ENCODE measurements at places on chromosomes 2 and 18.

GRCh38 chr2:187986390-187987105 lies 305.1 kb upstream of the GULP1 start:
- no peak for DNase-seq

DNA sequence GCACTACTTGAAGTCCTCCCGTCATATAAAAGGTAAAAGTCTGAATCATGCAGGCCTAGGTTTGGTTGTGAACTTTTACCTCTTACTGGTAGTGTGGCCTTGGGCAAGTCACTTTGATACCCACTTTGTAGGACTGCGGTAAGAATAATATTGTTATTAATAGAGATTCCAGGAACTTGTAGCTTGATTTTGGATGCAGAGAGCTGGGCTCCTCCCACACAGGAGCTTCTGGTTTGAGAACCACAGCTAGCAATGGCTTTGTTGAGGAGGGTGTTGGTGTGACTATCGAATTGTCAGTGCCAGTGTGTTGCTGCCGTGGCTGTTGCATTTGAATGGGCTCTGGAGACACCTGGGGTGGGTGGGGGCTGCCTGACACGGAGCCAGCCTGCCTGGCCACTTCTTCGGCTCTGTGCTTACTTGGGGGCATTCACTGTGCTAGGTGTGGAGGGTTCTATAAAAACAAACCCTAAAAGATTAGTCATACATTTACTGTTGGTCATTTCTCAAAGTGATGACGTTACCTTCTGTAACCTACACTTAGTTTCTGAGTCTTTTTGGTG lies 38.5 kb downstream of the ASAP2 start:
- DNase-seq = no peak

- DNase-seq = no peak
Measured at GRCh38 chr18:9685615-9685890, 22.5 kb upstream of the RAB31 start.

- DNase-seq = no peak
Measured at GRCh38 chr2:12107939-12108338, 361.5 kb downstream of the LPIN1 start.

GRCh38 chr18:36382854-36383253 lies 85.3 kb downstream of the FHOD3 start:
- no peak for DNase-seq

DNA sequence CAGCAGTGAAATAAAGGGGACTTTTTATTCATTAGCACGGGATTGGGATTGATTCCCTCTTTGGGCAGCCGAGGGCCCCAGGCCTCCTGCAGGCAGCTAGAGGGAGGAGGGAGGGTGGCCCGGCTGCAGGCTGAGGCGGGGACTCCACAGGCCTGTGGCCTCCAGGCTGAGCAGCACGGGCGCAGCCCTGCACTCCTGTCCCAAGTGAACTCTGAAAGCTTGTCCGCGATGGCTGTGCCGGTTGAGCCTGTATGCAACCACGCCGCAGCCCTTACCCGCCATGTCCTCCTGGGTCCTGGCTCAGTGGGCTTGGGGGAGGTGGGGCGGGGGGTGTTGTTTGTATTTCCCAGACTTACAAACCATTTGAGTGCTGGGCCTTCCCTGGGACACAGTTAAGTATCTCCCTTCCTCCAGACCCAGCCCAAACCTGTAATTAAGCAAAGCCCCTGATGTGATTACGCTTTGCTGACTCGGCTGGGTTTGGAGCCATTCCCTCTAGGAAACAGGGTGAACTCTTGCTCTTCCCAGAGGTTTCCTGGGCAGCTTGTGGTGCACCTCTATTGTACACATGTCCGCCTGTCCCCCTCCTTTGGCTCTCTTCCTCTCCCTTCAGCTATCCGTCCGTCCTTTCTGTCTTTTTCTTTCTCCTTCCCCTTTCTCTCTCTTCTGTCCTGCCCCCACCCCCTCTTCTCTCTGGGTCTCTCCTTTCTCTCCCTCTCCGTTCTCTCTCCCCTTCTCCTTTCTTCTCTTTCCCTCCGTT lies 5.3 kb downstream of the GLI2 start:
- DNase-seq = no peak

DNA sequence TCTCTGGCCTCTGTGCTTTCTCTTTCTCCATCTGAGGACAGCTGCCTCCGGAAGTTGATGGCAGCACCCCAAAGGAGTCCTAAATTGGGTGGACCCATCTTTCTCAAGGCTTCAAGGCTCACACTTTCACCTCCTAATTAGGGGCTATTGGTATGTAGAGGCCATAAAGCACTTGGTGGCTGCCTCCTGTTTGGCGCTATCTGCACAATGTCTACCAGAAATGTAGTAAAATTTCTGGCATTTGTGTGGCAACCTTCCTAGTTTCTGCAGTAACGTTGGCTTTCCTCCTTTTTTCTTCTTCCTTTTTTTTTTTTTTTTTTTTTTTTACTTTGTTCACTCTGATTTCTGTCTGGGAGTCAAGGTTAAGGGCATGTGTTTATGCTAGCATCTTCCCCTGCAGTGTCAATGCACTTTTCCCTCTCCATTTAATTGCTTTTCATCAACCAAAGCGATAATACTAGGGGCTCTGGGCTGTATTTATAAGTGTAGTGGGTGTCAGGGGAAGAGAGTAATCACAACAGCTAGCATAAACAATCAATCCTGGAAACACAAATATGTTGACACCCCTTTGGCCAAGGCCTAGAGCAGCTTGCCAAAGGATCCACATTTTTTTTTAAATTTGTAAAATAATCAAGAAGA lies 86.0 kb downstream of the TACR1 start:
- DNase-seq = no peak

- DNase-seq = no peak
Measured at GRCh38 chr18:26407736-26408601, 140.4 kb downstream of the KCTD1 start.

DNA sequence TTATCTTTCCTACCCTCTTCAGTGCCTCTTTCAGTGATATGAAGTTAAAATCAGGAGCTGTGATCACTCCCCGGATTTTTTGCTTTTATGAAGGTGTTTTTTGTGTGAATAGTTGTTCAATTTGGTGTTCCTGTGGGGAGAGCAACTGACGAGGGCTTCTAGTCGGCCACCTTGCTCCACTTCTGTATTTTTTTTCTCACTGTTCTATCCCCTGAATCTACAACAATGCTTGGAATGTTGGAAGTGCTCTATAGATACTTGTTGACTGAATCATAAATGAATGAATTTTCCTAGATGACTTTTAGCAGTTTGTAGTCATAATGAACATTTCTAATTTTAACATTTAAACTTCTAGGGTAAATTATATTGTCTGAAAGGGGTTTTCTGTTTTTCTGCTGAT lies 247.3 kb downstream of the ZNF385B start:
- DNase-seq = no peak

- no peak for DNase-seq
Measured at GRCh38 chr2:32228181-32228580, 36.5 kb downstream of the NLRC4 start.

GRCh38 chr2:158061763-158062162 lies 39.9 kb upstream of the UPP2 start:
- no peak for DNase-seq

DNA sequence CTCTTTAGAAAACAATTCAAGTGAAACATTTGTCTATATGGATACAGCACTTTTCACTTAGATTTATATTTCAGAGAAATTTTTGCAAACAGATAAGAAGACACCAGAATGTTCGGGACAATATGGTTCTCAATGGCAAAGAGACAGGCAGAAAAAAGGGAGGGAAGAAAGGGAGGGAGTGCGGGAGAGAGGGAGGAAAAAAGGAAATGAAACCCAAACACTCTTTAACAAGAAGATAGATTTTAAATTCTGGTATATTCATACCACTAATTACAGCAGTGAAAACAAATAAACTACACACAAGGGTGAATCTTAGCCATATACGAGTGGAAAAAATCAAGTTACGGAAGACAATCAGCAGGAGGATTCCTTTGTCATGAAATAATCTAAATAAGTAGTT lies 3.0 kb downstream of the PASK start:
- no peak for DNase-seq

DNA sequence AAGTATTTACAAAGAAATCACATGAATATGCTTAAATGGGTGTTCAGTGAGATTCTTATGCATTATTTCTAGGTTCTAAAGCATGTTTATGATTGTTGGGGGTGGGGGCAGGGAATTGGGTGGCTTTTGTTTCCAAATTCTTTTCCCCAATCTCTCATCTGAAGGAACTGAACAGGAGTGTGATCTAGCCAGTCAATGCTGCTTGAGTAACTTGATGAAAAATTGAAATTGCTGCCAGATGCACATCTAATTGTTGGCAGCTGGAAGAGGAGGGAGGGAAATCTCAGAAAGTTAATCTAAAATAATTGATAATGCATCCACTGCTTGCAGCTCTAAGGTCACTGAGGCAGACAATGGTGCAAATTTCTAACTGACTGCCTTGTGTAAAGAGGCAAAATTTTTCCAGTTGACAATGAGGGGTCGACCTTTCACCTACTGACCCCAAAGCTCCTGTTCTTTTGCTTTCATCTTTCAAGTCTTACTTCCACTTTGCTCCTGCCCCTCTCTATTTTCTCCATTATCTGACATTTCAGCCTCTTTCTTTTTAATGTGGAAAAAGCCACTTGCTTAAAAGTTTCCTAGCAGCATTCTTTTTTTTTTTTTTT lies 53.3 kb downstream of the IRS1 start:
- no peak for DNase-seq

- no peak for DNase-seq
Measured at GRCh38 chr18:9353596-9353995, 19.0 kb downstream of the TWSG1 start.

GRCh38 chr2:16241166-16242160 lies 301.1 kb downstream of the MYCN start:
- no peak for DNase-seq

DNA sequence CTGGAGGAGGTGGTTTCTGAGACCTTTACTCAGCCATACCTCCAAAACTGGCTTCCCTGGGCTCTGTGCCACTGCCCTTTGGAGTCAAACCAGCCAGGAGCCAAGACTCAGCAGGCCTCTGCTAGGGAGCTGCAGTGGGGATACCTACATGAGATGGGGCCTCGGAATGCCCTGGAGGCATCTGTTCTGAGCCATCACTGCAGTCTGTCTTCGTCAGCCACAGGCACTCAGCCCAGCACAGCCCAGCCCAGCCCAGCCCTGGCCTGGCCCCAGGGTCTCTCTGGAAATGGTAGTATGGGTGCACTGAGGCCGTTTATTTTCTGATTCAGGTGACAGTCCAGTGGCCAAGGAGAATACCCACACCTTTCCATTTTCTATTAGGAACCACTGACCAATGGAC lies 209.8 kb downstream of the CELF4 start:
- no peak for DNase-seq

- no peak for DNase-seq
Measured at GRCh38 chr2:705971-706511, 28.8 kb upstream of the TMEM18 start.

DNA sequence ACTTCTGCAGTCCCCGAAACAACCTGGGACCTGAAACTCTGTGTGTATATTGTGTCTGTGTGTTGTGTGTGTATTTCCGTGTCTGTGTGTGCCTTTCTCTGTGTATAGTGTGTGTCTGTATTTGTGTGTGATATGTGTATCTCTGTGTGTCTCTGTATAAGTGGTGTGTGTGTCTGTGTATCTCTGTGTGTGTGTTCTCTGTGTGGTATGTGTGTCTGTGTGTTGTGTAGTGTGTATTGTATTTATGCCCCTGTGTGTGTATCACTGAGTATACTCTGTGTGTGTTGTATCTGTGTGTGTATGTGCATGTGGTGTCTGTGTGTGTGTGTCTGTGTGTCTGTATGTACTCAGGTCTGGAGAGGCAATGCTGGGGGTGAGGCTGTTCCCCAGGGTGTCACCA lies 11.6 kb downstream of the CASP8 start:
- DNase-seq = no peak

DNA sequence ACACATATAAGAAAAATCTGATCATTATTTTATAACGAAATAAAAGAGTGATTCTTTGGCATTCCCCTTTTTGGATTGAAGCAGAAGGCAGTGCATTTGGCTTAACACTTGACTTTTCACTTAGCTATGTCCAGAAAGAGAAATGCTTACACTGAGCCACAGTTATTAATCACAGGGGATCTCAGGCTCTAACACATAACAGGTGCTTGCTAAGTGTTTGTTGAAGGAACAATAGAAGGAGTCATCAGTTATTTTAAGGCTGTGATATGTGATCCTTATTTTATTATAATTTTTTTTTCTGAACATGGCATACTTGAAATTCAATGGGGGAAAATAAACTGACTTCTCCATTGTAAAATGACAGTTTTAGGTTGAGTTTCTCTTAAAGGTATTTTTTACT lies 209.5 kb downstream of the UBE2E3 start:
- no peak for DNase-seq

DNA sequence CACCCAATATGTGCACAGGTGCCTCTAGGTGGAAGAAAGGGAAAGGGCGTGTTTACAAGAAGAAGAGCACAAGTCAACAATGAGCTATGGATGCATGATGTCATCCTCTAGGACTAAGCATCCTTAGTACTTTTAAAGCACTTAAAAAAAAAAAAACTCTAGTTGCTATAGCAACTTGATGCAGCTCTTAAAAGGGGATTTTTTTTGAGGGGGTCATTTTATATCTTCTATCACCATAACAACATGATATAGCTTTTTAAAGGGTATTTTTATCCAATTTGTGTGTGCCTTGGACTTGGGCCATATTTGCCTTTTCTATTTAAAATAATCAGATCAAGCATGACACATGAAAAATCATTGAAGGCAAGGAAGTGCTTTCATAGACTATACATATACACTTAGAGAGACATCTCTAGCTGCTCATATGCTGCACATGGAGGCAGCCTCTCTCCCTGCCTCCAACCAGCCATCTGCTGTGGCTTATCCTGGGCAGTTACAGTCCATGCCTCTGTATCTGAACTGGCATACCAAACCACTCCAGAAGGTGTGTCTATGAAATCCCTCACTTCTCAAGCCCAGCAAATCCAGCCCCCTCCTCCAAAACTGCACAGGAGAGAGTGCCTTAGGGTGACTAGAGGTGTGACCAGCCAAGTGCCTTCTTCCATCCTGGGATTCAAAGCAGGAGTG lies 165.4 kb downstream of the MSH2 start:
- no peak for DNase-seq

- DNase-seq = no peak
Measured at GRCh38 chr2:224121406-224122067, 82.5 kb upstream of the SERPINE2 start.

DNA sequence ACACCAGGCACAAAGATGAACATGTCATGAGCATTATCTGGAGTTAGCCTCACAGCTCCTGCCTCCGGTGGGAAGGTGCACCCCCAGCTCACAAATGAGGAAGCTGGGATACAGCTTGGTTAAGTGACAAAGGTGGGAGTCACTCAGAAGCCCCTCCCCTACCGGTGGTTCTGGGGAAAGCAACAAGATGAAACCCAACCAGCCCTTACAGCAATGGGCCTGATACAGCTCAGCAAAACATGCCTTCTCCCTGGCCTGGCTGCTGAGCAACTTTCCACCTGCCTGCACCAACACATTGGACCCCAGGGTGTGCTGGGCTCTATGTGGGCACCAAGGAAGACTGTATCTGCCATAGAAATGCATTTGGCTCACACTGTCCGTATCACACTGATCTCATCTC lies 113.2 kb downstream of the GYPC start:
- DNase-seq = no peak
